ENCODE measurements at places on chromosomes 12 and 14.

- DNase-seq: peak; percentile 82
Measured at GRCh38 chr12:50088577-50089335, 3.6 kb downstream of the SMARCD1 start.

- no peak for DNase-seq
Measured at GRCh38 chr14:97920201-97920600, 1123.0 kb downstream of the VRK1 start.

DNA sequence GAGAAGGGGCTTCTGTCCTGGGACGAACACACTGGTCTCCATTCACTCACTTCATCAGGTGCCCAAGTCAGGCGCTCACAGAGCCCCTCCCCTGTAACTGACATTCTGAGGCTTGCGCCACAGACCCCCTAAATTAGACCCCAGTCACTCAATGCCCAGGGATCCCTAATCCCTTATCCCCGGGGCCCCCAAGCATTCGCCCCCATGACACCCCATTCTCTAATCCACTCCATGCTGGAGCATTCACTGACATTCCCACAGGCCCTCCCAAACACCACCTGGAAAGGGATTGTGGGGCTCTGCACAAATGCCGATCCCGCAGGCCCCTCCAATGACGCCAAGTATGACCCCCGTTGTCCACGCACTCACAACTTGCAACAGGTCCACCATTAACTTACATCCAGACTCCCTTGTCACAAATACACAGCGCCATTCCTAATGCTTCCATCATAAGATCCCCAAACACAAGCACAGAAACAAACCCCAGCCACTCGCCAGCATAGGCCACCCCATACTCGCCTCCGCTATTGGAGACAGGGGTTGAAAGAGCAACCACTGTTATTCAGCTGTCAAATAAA is 1.5 kb downstream of the ZNF605 start:
- no peak for DNase-seq

DNA sequence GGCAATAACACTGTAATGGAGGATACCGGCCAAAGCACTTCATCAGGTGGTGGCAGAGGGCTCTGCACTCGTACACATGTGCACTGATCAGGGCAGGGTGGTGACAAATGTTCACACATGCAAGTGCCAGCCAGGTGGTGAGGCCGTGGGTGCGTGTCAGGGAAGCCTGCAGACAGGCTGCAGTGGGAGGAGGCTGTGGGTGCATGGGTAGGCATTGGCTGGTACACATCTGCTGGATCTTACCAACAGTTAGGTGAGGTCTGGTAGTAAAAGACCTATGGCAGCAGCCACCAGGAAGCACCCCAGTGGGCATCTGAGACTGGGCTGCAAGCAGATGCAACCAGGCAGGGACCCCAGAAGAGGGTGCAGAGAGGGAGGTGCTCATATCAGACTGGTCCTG is 65.3 kb downstream of the PDE6H start:
- no peak for DNase-seq

DNA sequence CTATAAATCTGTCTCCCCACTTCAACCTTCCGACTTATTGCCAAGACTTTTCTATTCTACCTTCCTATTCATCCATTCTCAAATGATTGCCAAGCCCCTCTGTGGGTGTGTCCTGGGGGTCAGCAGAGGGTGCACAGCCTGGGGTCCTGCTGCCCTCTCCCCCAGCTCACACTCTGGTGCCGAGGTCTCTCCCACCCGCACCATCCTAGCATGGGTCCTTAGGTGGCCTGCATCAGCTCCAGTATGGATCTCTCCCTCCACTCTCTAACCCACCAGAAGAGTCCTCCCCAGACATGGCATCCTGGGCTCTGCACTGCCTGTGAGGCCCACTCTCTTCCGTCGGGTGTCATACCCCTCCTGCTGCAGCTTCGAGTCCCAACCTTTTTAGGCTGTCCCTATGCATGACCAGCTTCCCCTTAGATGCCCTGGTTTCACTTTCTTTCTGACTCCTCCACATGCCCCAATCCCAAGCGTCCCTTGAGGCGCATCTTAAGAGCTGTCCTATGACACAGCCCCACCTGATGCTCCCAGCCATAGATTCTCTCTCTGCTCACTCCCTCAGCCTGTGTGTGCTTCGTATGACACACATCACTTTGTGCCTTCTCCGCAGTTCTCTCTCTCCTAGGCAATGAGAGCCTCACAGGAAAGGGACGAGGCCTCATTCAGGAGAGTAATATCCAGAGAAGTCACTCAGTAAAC is 43.9 kb downstream of the GIT2 start:
- DNase-seq: no peak

DNA sequence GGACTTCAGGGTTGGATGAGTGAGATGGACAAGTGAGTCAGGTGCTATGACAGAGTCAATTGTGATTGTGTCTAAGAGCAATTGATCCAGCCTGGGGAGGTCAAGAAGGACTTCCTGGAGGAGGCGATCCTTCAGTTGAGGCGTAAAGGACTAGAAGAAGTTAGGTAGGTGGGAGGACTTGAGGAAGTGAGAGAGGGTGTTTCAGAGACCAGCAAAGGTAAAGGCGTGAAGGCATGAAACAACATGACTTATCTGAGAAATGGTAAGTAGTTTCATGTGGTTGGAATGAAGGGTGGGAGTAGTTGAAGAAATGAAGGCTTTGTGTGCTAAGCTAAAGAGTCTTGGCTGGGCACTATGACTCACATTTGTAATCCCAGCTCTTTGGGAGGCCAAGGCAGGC is 48.9 kb upstream of the PPP1CC start:
- DNase-seq: no peak

- DNase-seq: no peak
Measured at GRCh38 chr12:1117371-1117770, 126.3 kb downstream of the ERC1 start.

DNA sequence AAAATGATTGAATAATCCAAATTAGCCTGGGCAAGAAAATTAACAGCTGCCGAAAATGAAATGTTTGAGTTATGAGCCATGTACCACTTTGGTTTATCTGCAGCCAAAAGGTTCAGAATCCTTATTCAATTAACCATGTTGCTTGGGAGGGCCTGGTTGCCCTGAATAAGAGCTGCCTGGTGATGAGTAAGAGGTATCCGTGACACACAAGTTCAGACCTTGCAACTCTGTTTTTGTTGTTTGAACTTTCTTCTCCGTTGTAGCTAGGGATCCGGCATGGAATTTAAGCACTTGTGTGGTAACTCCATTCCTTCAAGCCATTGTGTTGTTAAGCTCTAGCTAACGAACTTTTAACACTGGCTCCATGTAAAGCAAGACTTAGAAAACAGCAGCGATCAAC is 35.7 kb downstream of the FOXA1 start:
- no peak for DNase-seq

GRCh38 chr14:99722741-99723140 is 38.6 kb downstream of the CYP46A1 start:
- no peak for DNase-seq

DNA sequence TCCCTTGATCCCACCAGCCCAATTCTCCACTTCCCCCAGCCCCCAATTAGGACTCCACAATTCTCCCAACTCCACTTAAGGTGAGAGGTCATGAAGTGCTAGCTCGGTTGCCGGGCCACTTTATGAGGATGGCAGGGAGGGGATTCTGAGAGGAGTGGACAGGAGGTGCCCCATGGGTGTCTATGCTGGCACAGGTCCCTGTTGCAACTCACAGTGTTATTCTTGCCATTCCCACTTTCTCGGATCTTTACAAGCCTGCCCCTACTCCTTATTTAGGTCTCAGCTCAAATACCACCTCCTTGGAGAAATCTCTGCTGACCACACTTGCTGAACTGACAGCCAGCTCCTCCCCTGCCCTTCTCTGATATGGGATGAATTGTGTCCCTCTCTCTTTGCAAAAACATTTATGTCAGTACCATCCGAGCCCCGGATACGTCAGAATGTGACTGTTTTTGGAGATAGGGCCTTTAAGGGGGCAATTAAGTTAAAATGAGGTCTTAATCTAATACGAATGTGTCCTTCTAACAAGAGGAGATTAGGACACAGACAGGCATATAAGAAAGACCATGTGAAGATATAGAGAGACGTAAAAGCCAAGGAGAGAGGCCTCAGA is 4.2 kb upstream of the LGALS3 start:
- DNase-seq: no peak

DNA sequence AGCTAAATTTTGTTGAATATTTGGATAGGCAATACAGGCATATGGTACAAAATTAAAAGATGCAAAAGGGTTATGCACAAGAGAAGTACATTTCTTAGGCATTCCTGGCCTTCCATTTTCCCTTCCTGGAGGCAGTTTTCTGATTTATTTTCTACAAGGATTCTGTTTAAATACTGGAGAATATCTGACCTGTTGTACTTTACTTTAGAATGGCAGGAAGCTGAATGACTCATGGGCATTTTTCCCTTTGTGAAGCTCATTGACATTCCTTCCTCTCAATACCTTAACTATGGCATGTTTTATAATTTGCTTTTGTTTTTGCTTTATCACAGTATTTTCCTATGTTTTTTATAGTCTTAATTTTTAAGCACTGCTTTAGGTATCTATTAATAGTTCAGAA is 62.7 kb downstream of the RCOR1 start:
- DNase-seq: no peak

GRCh38 chr12:89319122-89319521 is 33.2 kb downstream of the DUSP6 start:
- DNase-seq: no peak

GRCh38 chr12:100992194-100992593 is 197.6 kb downstream of the ANO4 start:
- no peak for DNase-seq

GRCh38 chr12:43858096-43858495 is 22.2 kb downstream of the TMEM117 start:
- no peak for DNase-seq

DNA sequence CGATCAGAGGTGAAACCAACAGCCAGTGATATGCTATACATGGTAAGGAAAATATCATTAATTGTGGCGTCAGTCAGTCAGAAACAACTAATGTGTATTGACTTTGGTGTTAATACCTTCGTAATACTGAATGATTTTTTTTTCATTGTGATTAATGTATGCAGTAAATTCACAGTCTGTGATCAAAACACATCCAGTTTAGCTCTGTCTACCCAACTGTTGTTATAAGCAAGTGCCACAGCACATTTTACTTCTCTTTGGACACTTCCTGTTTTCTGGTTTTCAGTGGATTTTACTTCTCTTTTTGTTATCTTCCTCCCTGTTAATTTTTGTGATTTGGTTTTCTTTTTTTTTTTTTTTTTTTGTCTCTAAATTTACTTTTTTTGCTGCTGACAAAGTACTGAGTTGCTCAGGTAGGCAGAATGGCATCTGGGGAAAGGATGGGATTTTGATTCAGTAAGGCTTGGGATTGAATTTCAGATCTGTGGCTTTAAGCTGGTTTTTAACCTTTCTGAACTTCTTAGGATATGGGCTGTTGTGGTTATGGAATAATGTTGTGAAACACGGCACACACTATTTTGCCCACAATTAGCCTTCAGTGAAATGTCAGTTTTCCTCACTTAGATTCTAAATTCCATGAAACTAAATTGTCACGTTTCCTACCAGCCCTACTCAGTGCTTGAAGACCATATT is 604 bp downstream of the GLIPR1 start:
- no peak for DNase-seq

GRCh38 chr12:55679691-55680090 is 28.0 kb downstream of the ITGA7 start:
- no peak for DNase-seq

GRCh38 chr14:85856430-85856829 is 326.5 kb downstream of the FLRT2 start:
- DNase-seq: no peak

- no peak for DNase-seq
Measured at GRCh38 chr12:26239852-26240815, 44.8 kb downstream of the SSPN start.

DNA sequence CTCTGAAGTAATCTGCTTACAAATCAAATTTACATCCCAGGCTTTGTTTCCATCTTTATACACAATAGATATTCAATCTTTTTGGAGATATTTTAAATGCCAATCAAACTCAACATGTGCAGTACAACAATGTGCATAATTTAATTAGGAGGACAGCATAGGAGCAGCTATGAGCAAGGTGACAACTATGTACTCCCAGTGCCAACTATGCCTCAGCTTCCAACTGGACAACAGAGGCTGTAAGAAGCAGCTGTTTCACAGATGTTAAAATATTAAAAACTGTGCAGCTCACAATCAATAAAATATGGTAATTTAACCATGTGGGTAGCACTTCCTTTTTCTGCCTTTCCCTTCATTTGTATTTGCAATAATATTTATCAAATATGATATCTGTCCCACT is 99.9 kb downstream of the ST8SIA1 start:
- no peak for DNase-seq

DNA sequence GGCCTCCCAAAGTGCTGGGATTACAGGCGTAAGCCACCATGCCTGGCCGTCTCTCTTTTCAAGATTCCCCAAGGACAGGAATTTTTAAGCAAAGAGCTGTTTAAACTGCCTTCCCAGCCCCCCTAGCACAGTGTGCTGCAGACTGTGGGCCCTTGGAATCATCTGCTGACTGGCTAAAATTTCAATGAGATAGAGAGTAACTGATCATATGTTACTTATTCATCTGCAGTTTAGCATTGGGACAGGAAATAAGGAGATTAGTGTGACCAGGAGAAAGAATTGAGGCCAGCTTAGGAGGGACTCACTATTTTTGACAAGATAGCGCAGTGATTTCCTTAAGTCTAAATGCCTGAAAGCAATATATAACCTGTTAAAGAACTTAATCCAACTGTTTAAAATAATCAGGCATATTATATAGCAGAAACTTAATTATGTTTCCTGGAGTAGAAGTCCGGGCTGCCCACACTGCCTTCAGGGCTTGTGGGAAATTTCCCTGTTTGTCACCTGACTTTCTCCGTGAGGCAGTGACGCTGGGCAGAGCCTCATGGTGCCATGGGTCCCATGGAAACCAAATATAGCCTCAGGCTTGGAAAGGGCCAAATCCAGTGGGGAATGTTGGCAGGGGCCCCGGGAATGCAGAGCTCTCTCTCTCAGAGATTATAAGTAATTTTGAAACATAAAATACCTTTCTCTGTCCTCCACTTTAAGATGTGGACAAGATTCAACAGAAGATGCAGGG is 22.8 kb upstream of the CEBPE start:
- no peak for DNase-seq

GRCh38 chr14:85617791-85618190 is 87.8 kb downstream of the FLRT2 start:
- DNase-seq: no peak

- no peak for DNase-seq
Measured at GRCh38 chr14:101980700-101981099, 16.3 kb downstream of the DYNC1H1 start.

- no peak for DNase-seq
Measured at GRCh38 chr14:25461780-25462179, 411.8 kb upstream of the STXBP6 start.

All from HuH-7.5 (cell line).